Hypothalamus (tissue), 51 donors: ENCODE measurements at places on chromosomes 5 and 9.

DNA sequence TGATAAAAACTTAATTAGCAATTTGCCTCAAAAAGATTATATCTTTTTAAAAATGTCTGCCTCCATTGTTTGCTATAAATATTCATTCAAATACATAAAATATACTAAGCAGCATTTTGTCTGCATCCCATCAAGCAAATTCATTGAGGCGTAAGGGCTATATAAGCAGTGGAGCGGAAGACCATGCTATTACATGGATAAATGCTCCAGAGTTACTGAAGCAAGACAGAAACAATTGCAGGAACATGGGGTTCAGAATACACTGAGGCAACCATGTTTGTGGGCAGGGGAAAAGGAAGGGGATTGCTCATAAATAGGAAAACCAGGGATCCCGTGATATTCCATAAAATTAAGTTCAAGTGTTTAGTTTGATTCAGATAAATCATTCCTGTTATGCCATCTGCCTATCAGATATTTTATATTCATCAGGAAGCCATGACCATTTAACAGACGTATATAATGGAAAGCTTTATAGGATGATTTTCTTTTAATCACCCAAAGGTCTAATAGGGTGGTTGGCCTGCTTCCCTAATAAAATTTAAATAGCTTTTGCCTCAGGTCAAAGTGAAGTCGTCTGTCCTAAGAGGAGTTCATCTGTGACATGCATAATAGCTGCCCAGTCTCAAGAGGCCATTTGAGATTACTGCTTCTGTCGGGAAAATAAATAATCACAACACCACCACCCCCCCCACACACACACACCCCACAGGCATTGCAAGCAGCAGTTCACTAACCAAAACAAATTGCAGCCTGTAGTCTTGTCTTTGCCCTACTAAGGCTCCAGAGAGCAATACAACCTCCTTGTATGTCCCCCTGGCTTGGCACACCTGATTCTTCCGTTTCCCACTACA, 105.2 kb downstream of the RASEF start:
- DNase-seq: no peak

DNA sequence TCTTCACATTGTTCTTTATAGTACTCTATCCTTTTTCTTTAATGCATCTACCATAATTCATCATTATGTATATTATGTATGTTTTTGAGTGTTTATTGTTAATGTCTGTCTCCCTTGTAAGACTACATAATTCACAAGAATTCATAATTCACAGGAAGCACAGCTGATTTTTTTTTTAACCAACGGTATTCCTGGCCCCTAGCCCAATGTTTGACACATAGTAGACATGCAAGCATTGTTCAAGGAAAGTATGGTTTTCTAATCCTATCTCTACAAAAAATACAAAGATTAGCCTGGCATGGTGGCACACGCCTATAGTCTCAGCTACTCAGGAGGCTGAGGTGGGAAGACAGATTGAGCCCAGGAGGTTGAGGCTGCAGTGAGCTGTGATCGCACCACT, 160.6 kb downstream of the PPP2R2B start:
- DNase-seq: no peak

GRCh38 chr9:97510797-97511654, 9.6 kb downstream of the TMOD1 start:
- no peak for DNase-seq

GRCh38 chr9:87062746-87063145, 115.4 kb upstream of the GAS1 start:
- no peak for DNase-seq

- DNase-seq: no peak
Observed at GRCh38 chr9:127841087-127841835, 13.2 kb downstream of the ENG start.

DNA sequence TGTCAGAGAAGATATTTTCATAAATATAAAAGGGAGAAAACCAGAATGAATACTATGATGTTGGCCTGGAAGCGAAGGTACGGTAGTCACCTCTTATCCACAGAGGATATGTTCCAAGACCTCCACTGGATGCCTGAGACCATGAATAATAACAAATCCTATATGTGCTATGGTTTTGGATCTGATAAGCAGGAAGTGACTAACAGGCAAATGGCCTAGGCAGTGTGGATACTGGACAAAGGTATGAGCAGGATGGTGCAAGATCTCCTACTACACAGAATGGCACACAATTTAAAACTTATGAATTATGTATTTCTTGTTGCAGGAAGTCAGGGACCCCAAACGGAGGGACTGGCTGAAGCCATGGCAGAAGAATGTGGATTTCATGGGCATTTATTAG, 48.2 kb downstream of the ADAMTS12 start:
- no peak for DNase-seq

DNA sequence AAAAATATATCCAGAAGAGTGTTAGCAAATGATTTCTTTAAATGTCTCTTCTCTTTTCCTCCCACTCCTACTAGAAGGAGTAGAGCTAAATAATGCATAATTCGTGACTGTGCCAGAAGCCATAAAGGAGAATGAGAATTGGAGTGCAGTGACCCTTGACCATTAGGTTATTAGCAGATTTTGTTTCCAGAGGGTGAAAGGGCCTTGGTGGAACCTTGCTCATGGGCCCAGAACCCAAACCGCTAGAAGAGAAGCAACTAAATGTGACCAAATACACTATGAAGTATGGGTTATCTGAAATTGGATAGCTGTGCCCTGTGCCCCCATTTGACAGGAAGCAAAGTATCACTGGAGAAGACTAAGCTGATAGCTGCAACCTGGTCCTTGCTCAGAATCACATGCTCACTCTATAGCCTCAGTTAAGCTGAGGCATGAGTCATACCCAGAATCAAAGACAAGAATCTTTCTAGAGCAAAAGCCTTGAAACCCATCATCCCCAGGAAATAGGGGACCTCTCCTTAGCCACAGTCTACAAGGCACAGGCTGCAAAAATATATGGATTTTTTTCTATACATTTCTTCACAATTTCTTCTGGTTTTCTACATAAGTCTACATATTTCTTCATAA, 36.3 kb downstream of the CAPSL start:
- no peak for DNase-seq

DNA sequence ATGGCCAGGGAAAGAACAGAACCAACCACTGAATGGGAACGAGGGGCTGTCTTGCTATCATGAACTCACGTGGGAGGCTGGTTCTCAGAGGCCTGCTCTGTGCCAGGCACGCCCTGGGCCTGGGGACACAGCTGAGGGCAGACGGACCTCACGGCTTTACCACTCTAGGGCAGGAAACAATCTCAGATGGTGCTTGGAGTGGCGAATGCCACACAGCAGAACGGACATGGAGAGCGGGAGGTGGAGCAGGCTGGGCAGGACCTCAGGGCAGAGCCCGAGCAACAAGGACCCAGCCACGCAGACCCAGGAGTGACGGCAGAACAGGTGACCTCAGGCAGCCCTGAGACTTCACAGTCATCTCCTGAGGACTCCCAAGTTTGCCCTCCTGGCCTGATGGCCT, 8.7 kb downstream of the TOR1A start:
- no peak for DNase-seq

DNA sequence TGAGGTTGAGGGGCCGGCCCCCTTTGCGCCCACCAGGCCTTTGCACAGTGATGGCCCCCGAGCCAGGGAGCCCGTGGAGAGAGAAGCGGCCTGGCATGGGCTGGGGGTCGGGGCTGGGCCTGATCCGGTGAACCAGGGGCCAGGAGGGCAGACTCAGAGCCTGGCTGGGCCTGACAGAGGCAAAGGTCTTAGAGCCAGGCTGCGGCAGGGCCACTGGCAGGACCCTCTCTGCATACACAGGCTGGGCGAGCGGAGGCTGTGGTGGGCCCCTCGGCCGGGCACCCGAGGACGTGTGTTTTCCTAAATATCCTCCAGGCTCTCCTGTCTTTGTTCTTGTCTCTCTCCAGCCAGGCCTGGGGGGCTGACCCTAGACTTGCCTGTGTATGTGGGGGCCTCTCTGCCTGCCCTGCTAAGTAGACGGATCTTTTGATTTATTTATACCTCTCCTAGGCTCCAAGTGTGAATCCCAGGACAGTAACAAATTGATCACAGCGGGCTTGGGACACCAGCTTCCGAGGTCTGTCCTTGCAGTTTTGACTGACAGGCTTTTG, 933 bp downstream of the NEK6 start:
- DNase-seq: no peak

- DNase-seq: no peak
Observed at GRCh38 chr9:100064872-100065581, 33.8 kb downstream of the ERP44 start.

- DNase-seq: no peak
Observed at GRCh38 chr5:151036556-151036955, 16.2 kb downstream of the GPX3 start.

DNA sequence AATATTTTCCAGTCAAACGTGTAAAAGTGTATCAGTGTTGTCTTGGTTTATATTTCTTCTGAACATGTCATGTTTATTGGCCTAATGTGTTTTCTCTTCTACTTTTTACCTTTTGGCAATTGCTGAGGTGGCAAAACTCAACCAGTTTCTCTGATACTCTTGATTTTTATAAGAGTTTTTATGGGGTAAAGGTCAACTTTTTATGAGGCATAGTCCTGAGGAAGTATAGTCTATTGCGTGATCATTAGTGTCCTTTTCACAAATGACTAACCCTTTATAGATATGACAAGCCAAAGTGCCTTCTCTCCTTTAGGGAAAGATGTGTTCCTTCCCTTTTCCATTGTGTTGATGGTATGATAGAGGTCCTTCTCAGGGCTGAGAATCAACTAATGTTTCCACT, 32.9 kb downstream of the OCLN start:
- no peak for DNase-seq

DNA sequence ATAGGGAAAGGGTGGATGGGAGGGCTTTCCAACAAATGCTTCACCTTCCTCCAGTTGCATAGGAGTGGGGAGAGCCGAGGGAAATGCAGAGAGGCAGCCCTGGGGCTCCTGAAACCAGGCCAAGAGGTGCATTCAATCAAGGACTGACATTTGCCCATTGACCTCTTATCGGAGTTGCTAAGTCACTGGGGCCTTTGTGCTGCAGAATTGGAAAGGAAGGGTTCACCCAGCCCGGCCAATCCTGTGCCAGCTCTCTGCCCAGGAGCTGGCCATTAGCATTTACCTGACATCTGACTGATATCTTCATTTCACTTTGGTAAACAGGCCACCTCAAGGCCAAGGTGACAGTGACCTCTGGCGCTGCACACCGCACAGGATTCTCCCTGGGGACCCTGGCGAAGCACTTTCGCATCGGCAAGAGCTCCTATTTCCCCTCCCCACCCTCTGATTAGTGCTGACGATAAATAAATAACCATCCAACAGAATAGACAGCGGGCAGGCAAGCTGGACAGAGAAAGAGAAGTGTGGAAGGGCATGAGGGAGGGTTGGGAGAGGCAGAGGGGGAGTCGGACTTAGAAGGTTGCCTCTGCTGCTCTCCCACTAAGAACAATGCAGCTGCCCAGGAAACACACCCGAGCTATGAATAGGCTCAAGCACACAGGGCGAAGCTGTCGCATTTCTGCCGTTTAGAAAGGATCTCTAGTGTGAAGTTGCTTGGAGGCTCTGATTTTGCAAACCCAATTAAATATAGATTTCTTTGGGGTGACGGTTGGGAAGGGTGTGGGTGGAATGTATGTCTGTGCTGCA, 57.0 kb upstream of the BOD1 start:
- no peak for DNase-seq

DNA sequence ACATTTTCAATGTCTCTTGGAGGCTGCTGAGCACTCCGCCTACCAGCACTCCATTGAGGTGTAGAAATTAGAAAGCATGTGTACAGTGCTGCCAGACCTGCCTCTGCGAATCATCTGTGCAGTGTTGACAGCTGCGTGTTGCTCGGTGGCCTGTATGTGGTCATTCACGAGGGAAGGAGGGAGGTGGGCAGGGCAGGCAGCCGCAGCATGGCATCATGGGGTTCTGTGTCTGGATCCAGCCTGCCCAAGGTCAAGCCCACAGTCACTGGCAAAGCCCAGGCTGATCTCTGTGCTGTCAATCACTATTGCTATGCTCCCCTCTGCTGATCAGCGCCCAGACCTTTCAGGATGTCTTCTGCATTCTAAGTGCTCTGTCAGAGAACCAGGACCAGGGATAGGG, 8.0 kb upstream of the PDZD2 start:
- DNase-seq: no peak

DNA sequence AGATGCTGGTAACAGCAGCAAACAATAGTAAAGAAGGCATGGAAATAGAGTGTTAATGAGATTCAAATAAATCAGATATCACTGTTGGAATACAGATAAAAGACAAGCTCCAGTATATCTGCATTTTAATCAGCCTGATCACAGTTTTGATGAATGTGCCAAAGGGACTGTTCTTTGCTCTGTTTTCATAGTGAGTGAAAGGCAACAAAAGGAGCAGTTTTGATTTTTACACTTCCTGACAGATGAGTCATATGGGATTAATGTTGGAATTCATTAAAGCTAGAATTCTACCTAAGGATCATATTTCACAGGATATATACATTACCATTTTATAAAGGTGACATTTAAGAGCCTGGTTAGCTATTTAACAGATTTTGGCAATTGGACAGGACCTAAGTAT, 743.3 kb upstream of the PTPRD start:
- no peak for DNase-seq

GRCh38 chr5:1014781-1015221, 6.2 kb downstream of the NKD2 start:
- DNase-seq: no peak

- DNase-seq: no peak
Observed at GRCh38 chr5:139263536-139263935, 30.0 kb upstream of the MATR3 start.

DNA sequence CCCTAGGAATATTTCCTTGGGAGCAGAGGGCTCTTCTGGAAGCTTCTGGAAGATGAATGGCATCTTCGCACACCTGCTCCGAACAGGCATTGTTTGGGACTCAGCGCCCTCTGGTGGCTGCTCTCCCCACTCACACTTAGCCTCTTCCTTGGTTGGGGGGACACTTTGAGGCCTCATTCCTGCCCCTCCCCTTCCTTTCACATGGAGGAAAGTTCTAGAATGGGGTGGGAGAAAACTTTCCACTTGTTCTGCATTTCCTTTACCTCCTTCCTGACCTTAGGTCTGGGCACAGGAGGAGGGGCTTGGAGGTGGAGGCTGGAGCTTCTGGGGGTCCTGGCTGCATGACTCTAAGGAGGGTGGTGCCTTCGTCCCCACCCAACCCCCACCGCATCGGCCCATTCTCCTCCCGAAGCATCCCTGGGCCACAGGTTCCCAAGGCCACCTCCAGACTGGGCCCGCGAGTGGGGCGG, 19.3 kb upstream of the SMIM32 start:
- peak; percentile 11 for DNase-seq

- DNase-seq: no peak
Observed at GRCh38 chr5:40988746-40989510, 79.6 kb downstream of the C7 start.
